ENCODE measurements at places on chromosomes 2 and 18.

DNA sequence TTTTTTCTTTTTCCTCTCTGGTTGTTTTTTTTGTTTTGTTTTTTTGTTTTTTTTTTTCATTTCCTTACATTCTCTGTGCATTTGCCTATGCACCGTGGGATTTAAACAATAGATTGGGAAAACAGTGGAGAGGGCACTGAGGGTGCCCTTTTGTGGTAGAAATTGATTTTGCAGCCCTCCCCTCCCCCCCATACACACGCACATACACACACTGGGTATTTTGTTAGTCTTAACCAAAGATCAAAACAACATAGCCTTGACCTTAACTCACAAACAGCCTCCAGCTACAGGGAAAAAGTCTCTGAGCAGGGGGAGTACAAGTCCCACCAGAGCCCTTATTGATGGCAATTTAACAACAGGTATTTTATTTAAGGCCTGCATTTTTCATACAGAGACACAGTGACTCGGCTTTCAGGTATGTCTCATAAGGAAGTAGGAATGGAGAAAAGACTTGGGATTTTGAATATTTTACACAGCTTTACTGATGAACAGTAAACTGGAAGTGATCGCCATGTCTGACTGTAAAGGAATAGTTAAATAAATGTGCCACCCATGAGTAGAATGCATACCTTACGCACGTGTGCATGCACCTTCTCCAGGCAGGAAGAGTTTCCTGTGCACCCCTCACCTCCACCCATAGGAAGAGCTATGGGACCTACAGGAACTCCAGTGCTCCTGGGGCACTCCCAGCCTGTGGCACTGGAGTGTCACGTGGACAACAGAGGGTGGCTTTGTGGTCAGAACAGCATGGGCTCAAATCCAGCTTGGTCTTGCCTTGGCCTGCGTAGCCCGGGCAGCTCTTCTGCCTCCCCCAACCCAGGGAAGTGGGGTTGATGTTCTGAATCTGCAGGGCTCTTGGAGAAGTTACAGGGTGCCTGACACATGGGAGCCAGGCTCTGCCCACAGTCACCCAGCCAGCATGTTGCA lies 266.4 kb downstream of the ANAPC1 start:
- DNase-seq, result no peak

DNA sequence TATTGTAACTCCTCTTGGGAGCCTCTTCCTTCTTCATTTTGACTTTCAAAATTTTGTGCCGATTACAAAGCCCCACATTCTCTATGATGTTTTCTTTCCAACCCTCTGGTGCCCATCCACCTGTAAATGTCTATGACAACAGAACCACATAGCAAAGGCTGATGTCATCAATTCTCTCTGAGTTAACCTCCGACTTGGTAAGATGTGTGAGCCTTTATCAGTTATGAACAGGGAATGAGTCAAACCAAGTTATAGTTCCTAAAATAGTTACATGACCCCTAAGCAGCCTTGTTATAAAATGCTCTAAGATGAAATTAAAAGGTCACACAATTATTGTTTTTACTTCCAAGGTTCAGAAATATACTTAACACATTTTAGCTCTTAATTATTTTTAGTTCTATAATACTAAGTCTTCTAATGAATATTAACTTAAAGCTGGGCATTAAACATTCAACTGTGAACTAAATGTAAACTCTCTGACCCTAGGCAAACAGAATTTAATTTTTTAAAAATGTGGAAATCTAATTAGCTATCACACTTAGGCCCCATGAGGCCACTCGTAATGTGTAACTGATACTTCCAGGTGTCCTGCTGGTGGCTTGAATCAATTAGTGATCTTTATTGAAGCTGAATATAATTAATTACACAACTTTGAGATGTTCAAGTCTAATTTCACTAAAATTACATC lies 102.3 kb upstream of the CYRIA start:
- DNase-seq, result no peak

DNA sequence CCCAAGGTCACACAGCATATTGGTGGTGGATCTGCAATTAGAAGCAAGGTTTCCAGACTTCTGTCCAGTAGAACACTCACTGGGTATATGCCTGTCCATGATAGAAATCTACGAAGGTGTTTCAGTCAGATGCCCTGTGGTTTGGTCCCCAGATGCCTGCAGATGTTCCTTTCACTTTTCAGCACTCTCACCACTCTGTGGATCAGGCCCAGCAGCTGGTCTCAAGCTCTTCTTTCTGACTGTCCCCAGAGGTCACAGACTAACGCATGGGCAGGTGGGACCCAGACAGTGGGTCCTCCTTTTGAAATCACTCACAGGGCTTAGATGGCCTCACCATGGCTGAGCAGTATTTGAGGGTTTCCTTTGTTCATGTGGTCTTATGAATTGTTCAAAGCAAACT lies 376.5 kb downstream of the ALK start:
- DNase-seq, result no peak

DNA sequence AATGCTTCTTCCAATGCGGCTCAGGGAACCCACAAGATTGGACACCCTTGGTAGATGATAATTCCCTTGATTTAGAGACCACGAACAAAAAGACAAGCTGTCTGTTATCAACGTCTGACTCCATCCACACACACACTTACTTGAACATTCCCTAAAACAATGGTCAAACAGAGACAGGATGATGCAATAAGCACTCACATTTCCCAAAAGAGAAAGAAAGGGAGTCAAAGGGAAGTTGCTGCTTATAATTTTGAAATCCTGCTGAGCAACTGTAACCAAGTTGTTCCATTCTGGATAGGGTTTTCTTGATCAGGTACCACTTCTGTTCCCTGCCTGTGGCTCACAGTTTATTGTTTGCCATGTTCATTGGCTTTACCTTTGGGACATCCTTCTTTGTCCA lies 571.3 kb upstream of the CNTNAP5 start:
- no peak for DNase-seq

- DNase-seq, result no peak
These were observed 34.9 kb downstream of the SLC38A11 start for GRCh38 chr2:164920430-164920829.

Measured in activated gamma-delta T cell (primary cell).